ENCODE measurements at places on chromosomes 5 and 9.

DNA sequence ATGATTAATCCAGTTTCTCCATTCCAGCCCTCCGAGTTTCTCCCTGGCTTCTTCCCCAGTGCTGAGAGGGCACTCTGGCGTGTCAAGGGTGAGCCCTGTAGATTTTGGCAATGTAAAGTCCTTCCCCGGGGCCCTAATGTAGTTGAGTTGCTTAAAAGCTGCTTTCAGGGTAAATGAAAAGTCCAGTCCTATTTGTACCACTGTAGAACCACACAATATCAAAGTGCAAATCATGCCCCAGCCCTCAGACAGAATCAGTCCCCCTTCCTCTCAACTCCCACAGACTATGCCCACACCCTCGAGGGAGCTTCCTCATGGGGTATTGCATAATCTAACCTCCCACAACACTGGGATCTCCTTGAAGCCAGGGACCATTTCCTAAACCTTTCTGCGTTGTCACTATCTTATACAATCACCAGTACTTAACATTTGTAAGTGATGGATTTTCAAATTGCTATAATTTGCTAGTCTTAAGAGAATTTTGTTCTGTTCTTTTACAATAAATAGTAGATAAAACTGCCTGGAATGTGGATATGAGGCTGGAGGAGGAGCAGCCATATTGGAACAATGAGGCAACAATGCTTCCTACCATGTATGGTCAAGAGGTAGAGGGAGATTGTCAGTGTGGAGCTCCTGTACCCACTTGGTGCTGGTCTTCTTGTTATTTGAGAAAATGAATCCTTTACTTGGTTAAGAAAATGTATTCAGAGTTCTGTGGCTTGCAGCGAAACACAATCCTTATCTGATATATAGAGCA is 34.4 kb downstream of the ZNF366 start:
- DNase-seq: no peak

GRCh38 chr5:30113542-30113941 is 1079.9 kb upstream of the CDH6 start:
- no peak for DNase-seq

DNA sequence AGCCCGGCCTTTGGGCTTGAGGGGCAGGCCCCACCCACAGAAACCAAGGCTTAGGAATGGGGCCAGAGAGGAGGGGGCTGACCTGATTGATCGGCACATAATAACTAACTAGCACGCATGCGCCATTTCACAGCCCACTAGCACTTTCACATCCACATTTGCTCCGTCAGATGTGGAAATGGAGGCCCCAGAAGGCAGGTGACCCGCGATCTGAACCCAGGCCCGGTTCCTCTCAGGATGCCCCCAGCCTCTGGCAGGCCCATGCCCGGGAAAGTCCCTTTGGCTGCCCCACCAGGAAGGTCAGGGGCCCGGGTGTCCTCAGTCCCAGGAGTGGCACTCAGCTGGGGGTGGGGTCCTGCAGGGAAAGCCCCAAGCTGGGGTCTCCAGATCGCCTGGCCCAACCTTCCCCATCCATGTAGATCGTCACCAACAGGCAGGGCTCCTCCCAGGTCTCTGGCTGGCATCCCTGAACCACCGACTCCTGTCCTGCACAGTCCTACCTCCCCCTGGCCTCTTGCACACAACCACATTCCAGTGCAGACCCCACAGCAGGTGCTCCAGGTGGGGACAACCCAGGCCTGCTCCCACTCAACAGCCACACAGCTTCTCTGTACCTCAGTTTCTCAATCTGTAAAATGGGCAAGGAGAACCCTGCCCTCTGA is 46.7 kb downstream of the VAV2 start:
- DNase-seq: no peak

- no peak for DNase-seq
Measured at GRCh38 chr5:27598576-27598975, 560.2 kb upstream of the CDH9 start.

- peak; percentile 50 for DNase-seq
Measured at GRCh38 chr5:61332358-61332749, 296 bp downstream of the ZSWIM6 start.

DNA sequence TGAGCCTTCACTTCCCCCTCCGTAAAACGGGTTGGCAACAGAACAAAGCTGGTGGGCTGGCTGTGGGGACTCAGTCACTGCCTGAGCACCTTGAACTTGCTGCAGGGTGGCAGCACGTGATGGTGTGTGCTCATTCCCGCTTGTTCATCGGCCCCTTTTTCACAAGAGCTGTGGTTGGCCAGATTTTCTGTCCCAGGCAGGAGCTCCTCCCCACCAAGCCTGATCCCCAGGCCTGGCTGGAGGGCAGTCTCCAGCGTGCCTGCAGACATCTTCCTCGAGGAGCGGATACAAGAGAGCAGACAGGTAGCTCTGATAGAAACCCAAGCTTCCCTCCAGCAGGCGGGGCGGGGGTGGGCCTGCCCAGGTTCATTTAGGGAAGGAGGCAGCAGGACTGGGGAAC is 61.9 kb upstream of the ORM1 start:
- no peak for DNase-seq

- DNase-seq: peak; percentile 49
Measured at GRCh38 chr5:149667084-149667828, 62.9 kb upstream of the PPARGC1B start.

DNA sequence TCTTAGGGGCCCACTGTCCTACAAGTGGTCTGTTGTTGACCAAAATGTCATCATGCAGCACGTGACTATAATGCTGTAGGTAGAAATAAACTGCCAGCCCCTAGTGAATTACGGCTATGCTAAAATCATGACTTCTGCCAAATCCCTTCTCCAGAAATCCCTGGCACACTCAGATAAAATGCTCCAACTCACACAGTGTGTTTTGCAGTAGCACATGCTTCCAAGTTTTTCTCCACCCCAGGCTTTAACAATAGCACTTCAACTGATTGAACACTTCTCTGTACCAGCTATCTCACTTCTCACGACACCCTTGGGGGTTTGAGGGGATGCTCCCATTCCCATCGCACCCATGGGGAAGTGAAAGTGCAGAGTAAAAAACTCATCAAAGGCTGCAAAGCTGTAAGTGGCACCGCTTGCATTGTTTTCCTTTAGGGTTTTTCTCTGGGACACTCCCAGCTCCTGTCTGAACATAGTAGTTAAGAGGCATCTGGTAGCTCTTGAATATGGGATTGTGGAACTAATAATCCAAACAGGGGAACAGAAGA is 151.0 kb upstream of the SLC24A2 start:
- DNase-seq: no peak

- DNase-seq: no peak
Measured at GRCh38 chr5:64814073-64814472, 45.3 kb downstream of the CWC27 start.

DNA sequence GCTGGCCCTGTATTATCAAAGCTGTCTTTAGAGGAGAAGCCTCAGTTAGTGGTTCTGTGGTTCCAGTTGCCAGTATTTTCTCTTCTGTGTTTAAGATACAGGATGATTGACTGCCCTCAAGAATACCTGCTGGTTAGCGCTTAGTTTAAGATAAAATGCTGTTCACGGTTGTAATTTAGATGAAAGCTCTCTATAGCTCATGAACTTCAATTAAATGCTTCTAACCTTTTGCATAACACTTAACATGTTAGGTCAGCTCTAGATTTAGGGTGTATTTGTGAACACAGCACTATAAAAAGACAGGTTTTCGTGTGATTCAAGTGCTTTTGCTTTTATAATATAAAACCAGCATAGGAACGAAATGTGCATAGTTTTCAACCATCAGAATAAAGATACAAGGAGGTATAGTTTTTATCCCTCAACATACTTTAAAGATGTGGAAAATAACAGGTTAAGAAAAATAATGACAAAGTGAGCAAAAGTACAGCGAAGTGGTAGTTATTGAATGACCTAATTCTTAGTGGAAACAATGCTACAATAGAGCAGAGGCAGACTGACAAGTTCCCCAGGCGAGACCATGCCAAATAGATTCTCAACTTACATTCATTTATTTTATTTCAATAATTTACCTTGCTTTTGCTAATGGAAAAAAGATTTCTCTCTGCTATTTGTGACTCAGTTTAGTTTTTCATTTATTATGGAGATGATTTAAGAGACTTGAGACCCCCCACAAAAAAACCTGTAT is 602.6 kb upstream of the DMAC1 start:
- no peak for DNase-seq
